AML-193 (cell line): ENCODE measurements at places on chromosomes 3 and 15.

- DNase-seq = no peak
Measured at GRCh38 chr3:105828703-105829102, 40.1 kb downstream of the CBLB start.

- no peak for DNase-seq
Measured at GRCh38 chr15:58038426-58039078, 27.0 kb downstream of the ALDH1A2 start.

DNA sequence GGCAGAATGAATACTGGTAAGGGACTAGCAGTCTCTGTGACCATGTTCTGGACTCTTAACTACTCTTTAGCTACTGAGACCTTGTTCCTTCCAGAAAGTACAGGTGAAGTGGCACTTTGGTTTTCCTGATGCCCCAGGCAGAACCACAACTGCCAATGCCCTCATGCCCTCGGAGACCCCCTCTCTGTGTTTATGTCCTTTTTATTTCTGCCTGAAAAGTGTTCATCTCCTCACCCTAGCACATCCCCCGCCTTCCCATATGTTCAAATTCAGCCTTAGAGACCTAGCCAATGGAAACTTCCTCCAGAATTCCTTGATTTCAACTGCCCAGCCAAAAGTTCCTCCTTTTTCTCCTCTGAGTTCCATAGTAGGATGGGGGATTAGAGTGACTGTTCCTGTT is 23.3 kb upstream of the RASGRF1 start:
- DNase-seq = no peak

GRCh38 chr15:40045572-40046217 is 6.7 kb upstream of the SRP14 start:
- no peak for DNase-seq

DNA sequence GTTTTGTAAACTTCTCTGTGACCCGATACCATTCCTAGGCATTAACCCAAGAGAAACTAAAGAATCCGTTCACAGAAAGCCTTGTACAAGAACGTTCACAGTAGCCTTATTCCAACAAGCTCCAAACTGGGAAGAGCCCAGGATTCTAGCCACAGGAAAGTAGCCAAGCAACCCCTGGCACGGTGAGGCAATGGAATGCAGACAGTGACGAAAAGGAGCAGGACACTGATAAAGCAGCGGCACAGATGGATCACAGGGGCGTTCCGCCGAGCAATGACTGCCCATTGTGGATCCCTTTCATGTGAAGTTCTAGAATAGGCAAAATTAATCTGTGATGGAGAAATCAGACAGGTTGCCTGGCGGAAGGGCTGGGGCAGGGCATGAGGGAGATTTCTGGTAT is 198.7 kb upstream of the CHRNA7 start:
- DNase-seq = no peak

DNA sequence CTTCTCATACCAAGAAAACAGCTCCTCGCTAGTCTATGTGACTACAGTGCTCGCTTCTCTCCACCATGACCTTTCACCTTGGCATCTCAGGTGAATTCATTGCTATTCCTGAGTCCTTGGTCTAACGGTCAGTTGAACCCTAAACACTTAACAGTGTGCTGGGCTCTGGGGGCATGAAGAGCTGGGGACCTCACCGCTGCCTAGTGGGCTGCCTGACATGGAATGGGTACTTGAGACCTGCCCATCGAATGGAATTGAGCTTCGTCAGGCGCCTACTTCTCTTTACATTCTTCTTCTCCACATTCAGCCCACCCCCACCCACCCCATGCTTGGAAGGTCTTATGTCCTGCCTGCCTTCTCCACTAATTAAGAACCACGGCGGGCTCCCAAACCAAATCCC is 22.1 kb downstream of the BOC start:
- no peak for DNase-seq
